SJSA1 (cell line): ENCODE measurements at places on chromosomes 3 and 15.

GRCh38 chr3:67017211-67017610 is 19.1 kb downstream of the KBTBD8 start:
- DNase-seq, result no peak

GRCh38 chr3:46222435-46223161 is 14.5 kb upstream of the CCR1 start:
- DNase-seq, result no peak

GRCh38 chr15:92971081-92971480 is 71.0 kb downstream of the CHD2 start:
- no peak for DNase-seq

DNA sequence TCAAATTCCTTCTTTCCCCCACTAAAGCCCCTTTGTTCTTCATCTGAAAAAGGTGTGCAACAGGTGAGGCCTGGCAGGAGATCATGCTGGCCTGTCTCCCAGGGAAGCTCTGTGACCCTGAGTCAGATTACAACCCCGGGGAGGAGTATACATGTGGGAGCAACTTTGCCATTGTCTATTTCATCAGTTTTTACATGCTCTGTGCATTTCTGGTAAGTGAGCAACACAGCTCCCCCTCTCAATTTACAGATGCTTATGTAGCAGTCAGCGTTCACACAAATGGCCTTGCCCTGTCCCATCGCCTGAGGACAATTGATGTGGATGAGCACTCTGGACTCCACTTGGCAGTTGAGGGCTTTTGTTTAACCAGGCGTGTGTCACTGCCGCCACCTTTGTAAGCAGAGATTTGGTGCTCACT is 70.4 kb downstream of the CHDH start:
- DNase-seq, result no peak

- no peak for DNase-seq
Observed at GRCh38 chr15:76514282-76514681, 177.7 kb downstream of the ISL2 start.

DNA sequence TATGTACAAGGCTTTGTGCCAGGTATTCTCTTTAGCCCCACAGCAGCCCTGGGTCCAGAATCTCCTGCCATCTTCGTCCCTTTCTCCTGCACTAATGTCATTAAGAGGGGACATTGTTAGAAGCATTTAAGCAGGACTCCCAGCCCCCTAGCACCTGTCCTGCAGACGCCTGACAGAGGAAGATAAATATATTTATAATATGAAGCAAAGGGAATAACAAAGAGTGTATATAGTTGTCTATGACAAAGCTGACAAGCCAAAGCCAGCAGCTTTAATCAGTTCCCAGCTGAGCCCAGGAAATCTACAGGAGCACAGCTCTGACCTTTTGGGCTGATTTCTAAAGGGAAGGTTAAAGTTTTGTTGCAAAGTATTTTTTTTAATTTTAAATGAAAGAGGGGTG is 96.0 kb downstream of the MEGF11 start:
- DNase-seq, result no peak

DNA sequence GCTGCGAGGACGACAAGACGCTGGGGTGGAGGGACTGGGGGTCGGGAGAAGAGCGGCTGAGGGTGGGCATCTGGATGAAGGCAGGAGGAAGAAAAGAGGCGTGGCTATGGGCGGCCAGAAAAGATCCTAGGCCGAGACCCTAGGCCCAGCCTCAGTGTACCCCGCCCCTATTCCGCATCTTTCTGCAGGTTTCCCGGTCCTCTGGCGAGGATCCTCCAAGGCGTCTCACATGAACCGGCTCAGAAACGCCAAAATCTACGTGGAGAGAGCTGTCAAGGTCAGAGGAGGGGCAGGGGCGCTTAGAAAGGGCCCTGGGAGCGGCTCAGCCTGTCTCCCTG is 340 bp downstream of the TTLL3 start:
- DNase-seq, result no peak

- DNase-seq, result no peak
Observed at GRCh38 chr3:140953028-140953960, 11.7 kb downstream of the SLC25A36 start.

- no peak for DNase-seq
Observed at GRCh38 chr15:90035840-90036230, 34.7 kb downstream of the ZNF710 start.

DNA sequence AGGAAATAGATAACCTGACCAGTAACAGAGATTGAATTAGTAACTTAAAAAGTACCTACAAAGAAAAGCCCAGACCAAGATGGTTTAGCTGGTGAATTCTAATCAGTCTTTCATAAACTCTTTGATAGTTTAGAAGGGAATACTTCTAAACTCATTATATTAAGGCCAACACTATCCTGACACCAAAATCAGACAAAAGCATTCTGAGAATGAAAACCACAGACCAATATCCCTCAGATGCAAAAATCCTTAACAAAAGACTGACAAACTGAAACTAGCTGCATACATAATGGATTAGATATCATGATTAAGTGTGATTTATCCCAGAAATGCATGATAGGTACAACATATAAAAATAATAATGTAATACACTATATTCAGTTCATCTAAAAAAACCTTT is 115.6 kb downstream of the RFX7 start:
- DNase-seq, result no peak

DNA sequence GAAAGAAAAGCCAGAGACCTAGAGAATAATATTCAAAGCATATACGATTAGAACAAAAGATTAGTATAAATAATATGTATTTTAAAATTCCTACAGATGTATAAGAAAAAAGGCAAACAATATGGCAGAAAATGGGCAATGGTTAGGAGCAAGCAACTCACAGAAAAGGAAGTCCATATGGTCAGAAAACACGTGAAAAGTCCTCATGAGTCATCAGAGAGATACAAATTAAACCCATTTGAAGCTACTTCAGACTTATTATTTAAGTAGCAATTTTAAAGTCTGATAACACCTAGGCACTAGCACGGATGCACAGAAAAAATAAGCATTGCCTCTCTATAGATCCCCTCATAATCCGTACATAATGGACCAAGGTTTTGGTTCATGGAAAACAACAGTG is 25.6 kb downstream of the SLC7A14 start:
- no peak for DNase-seq
